Stimulated activated CD8-positive, alpha-beta memory T cell treated with anti-CD3 and anti-CD28 coated beads, Interleukin-4, amount 100 ng/mL, for 1 hour (primary cell): ENCODE measurements at places on chromosomes 3 and 15.

- no peak for DNase-seq
These were observed 140.4 kb downstream of the NEK10 start for GRCh38 chr3:27228805-27229204.

GRCh38 chr3:70064194-70064779, 64.8 kb downstream of the SAMMSON start:
- DNase-seq, result no peak

DNA sequence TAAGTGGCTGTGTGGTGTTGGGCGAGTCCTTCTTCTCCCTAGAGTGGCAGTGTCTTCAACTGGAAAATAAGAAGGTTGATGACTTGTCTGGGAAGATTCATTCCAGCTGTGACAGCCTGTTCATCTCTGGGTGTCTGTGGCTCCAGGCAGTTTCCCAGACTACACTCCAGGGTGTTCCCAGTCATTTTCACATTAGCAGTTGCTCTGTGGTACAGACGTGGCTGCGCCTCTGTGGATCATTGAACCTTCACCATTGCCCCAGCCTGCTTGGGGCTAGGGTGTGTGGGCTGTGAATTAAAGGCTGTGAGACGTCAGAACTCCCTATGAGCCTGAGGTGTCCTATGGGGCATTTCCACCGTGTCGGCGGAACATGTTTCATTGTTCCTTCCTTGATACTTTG, 239.6 kb upstream of the NR2E3 start:
- no peak for DNase-seq

- no peak for DNase-seq
These were observed 208.3 kb downstream of the TBC1D2B start for GRCh38 chr15:77869021-77869895.

- no peak for DNase-seq
These were observed 790.5 kb downstream of the DIPK2A start for GRCh38 chr3:144762091-144762490.

DNA sequence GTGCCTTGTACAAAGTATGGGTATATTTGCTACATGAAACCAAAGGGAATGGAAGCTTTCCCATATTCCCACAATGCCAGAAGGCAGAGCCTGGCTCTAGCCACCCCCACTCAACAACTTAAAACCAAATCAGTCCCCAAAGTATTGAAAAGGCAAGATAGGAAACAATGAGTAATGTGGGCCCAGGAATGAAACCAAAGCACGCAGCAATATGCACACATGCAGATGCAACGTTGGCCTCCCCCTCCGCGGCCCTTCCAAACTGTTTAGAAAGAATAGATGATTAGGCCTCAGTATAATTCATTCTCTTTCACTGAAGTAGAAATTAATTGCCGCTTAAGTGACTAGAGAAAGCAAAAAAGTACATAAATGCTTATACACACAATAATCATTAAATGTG, 59.1 kb downstream of the THRB start:
- DNase-seq, result no peak

DNA sequence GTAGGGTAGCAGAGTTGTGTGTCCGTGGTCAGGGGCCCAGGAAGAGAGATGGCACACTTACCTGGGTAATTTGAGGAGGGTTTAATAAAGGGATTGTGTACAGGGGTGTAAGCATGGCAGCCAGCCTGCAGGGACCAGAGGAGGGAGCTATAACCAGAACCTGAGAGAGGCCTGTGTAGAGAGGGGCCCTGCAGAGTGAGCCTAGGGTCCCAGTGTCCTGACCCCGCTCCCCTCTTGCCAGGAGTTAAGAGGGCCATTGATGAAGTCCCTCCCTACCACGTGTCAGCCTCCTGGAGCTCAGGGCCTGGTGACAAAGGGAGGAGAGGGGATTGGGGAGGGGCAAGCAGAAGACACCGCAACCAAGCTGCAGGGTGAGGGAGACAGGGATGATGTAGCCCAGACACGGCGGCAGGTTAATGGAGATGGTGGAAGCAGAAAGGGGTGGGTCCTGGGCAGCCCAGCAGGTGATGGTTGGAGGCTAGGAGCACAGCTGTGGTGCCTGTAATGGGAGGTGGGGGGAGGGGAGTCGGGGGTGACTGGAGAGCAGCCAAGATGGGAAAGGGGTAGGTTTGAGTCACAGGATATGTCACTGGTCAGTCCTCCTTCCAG, 165.4 kb upstream of the TOPAZ1 start:
- no peak for DNase-seq

- DNase-seq, result no peak
These were observed 89.0 kb upstream of the FGF12 start for GRCh38 chr3:192816351-192816750.

DNA sequence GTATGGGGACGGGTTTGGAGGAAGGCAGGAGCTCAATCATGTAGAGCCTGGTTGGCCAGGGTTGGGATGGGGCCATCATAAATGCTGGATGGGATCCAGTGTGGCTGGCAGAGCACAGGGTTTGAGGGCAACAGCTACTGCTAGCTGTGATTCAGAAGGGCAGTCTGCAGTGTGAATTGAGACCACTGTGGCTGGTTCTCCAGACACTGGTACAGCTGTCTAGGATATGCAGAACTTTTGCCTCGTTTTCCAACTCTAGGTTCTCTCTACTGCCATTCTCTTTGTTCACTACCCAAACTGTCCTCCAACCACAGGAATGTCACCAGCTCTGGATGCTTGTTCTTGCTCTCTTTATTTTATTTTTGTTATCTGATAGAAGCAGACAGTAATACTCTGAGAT, 543.6 kb downstream of the AGBL1 start:
- DNase-seq, result no peak

GRCh38 chr3:122247825-122248185, 64.3 kb downstream of the CASR start:
- no peak for DNase-seq

- no peak for DNase-seq
These were observed 223.5 kb upstream of the PROK2 start for GRCh38 chr3:72008226-72008996.
